Muscle of leg (tissue), 16 donors: ENCODE measurements at places on chromosomes 4 and X. TPM values are rescaled to one million over a fixed set of nuclear protein-coding genes. Genes with fewer than 3 reads are reported as not detected.

- no peaks in the 10 kb centered on the region for H3K36me3 ChIP-seq
- no peaks in the 10 kb centered on the region for H3K27me3 ChIP-seq
- peak; percentile 40 for DNase-seq
Observed at GRCh38 chr4:14096396-14096965, 469.0 kb upstream of the BOD1L1 start.

- H3K4me3 ChIP-seq: no peak overlapping the region
- no peaks in the 10 kb centered on the region for H3K4me1 ChIP-seq
- DNase-seq: no peak
- no peaks in the 10 kb centered on the region for H3K27me3 ChIP-seq
- no peaks in the 10 kb centered on the region for H3K36me3 ChIP-seq
- no peak overlapping the region for H3K27ac ChIP-seq
Observed at GRCh38 chr4:174681723-174682300, 147.2 kb downstream of the GLRA3 start.

ETDB gene
- total RNA-seq: not detected

DNA sequence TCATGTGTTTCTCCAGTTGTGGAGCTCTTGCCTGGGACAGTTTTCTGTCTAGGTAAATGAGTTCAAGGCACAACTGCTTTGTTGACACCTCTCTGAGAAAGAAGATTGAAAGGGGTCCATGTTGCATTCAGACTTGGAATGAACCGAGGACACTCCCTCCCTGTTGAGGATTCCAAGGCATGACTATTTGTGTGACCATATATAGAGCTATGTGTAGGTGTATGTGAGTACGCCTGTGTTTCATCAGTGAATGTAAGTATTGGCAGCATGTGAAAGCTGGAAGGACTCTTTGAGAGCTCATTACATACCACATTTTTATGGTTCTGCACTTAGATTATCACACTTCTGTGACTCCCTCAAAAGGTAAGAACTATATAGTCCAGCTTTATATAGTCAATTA is 3.4 kb downstream of the HEPH start:
- no peak for DNase-seq
- no peaks in the 10 kb centered on the region for H3K36me3 ChIP-seq
- no peak overlapping the region for H3K27ac ChIP-seq
- H3K27me3 ChIP-seq: no peaks in the 10 kb centered on the region

DNA sequence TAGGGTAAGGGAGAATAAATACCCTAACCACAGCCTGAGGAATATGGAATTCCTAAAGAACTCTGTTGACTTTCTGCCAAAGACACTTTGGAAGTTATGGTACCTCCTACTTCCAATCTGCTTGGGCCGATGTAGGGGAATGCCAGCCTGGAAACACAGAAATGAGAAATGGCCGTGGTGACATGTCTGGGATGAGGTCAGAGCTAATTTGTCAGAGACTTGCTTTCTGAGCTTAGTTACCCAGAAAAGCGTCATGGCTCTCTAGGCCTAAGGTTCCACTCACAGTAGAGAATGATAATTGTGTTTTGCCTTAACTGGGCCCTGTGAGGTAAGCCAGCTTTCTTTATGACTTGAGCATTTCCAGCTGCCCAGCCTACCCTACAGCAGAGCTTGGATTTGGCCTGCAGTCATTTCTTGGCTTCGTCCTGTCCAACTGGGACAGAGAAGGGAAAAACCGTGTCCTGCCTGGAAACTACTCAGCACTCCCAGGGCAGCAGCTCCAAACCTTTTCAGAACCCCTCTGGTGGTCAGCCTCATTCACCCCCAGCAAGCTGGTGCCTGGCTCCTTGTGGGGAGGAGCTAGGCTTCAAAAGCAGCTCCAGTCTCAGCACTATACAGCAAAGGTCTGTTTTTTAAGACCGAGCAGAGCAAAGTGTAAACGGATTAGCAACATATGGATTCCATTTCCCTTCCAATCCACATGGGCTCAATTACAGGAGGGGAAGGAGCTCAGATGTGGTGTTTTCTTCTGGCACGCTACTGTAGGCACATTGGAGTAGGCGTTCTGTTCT is 92.3 kb downstream of the RLIM start:
- H3K4me1 ChIP-seq: peaks cover 19% of the 10 kb centered on the region
- DNase-seq: peak; percentile 87
- H3K4me3 ChIP-seq: no peak overlapping the region
- H3K27ac ChIP-seq: peak overlapping the region; percentile 70
- H3K36me3 ChIP-seq: no peaks in the 10 kb centered on the region
- peaks cover 17% of the 10 kb centered on the region for H3K27me3 ChIP-seq

DNA sequence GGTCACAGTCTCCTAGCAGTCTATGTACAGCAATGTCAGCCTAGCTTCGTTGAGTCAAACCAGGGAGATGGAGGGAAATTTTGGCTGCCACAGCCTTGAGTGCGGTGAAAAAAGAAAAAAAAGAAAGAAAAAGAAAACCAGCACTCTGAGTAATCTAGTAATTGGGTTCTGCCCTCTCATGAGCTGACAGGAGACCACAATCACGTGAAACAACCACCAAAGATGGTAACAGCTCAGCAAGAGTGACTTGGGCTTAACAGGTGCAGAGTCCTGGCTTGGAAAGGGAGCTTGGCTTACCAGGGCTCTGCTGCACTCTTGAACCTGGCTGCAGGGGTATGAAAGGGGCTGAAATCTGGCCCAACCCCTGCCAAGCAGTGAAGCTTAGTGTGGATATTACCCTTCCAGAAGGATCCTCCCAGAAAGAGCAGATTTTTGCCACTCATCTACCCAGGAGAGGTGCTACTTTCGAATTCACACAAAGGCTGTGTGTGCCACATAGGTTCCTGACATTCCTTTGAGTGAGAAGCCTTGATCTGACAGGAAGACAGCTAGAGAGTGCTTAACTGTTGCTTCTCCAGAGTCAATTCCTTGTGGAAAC is 350.3 kb downstream of the PTTG2 start:
- no peaks in the 10 kb centered on the region for H3K27me3 ChIP-seq
- DNase-seq: no peak
- H3K27ac ChIP-seq: peak overlapping the region; percentile 42
- peaks cover 22% of the 10 kb centered on the region for H3K4me1 ChIP-seq
- H3K4me3 ChIP-seq: no peak overlapping the region
- H3K36me3 ChIP-seq: no peaks in the 10 kb centered on the region

AFF2 gene
- 6.1 TPM for total RNA-seq

MAGEA4 gene
- total RNA-seq: not detected

- H3K27ac ChIP-seq: no peak overlapping the region
- H3K27me3 ChIP-seq: no peaks in the 10 kb centered on the region
- no peak overlapping the region for H3K4me3 ChIP-seq
- peaks cover 7% of the 10 kb centered on the region for H3K4me1 ChIP-seq
Observed at GRCh38 chr4:13355111-13355880, 128.8 kb downstream of the RAB28 start.

DNA sequence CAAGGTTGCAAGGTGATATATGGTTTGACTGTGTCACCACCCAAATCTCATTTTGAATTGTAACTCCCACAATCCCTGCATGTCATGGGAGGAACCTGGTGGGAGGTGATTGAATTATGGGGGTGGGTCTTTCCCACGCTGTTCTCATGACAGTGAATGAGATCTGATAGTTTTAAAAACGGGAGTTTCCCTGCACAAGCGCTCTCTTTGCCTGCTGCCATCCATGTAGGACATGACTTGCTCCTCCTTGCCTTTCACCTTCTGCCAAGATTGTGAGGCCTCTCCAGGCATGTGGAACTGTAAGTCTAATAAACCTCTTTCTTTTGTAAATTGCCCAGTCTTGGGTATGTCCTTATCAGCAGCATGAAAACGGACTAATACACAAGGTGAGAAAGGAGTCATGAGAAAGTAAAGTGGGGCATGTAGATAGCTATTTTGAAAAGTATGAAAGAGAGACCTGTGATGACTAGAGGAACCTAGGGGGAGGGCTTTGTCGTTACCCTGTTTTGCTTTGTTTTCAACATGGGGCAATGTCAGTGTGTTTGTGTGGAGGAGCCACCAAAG is 6.3 kb downstream of the ZBTB49 start:
- H3K27me3 ChIP-seq: no peaks in the 10 kb centered on the region
- H3K4me1 ChIP-seq: peaks cover under 1% of the 10 kb centered on the region
- no peak overlapping the region for H3K4me3 ChIP-seq
- H3K27ac ChIP-seq: no peak overlapping the region
- DNase-seq: no peak

DNA sequence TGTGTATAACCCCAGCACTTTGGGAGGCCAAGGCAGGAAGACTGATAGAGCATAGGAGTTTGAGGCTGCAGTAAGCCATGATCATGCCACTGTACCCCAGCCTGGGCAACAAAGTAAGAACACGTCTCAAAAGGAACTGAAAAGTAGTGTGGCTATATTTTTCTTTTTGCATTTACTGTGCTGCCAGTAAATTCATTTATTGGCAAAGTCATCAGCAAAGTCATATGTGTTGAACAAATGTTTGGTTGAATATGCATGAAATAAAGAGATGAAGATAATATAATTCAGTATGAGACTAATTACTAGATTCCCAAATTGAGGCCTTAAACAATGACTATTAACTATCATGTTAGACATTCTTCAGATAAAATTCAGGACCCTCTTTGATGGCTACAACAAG is 829.1 kb downstream of the PCDH7 start:
- H3K4me1 ChIP-seq: no peaks in the 10 kb centered on the region
- no peaks in the 10 kb centered on the region for H3K36me3 ChIP-seq
- no peak overlapping the region for H3K4me3 ChIP-seq
- H3K27ac ChIP-seq: peak overlapping the region; percentile 6
- H3K27me3 ChIP-seq: no peaks in the 10 kb centered on the region

PNMA6A gene
- 3.7 TPM for total RNA-seq

DNA sequence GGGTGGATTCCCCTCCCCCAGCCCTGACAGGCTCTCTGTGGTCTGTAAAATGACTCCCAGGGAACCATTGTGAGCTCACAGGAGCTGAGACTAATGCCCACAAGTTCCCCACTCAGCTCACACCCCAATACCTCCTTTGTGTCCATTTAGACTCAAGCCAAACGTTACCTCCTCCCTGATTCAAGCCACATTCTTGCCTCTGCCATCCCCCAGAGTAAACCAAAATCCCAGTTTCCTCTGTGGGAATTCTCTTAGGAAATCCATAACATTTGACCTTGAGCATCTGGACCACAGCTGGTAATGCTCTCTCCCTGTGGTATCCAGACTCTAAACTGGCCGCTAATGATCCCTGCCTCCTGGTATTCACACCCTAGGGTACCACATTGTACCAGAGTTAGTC is 26.3 kb upstream of the KDM5C start:
- DNase-seq: no peak
- H3K4me1 ChIP-seq: no peaks in the 10 kb centered on the region
- H3K27ac ChIP-seq: no peak overlapping the region

- H3K4me3 ChIP-seq: no peak overlapping the region
- H3K4me1 ChIP-seq: peaks cover 2% of the 10 kb centered on the region
- no peak overlapping the region for H3K27ac ChIP-seq
- no peaks in the 10 kb centered on the region for H3K27me3 ChIP-seq
- DNase-seq: no peak
Observed at GRCh38 chr4:19155568-19155967, 1096.1 kb upstream of the SLIT2 start.

GRCh38 chr4:185080545-185080944 is 62.3 kb downstream of the HELT start:
- H3K36me3 ChIP-seq: no peaks in the 10 kb centered on the region
- H3K4me1 ChIP-seq: no peaks in the 10 kb centered on the region
- no peak overlapping the region for H3K27ac ChIP-seq
- H3K4me3 ChIP-seq: no peak overlapping the region

DNA sequence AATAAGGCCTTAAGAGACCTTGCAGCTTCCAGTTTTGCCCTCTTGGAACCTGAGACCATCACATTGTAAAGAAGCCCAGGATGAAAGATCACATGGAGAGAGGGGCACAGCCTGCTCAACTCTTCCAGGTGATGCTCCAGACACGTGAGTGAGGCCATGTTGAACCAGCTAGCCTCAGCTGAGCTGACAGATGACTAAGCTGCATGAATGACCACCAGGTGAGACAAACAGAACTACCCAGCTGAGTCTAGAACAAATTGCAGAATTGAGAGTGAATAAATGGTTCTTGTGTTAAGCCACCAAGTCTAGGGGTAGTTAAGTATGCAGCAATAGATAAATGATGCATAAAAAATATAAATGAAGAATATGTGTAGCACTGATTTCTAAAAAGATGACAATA is 16.8 kb upstream of the GPR82 start:
- H3K4me1 ChIP-seq: no peaks in the 10 kb centered on the region
- no peak for DNase-seq
- no peak overlapping the region for H3K4me3 ChIP-seq
- peaks cover 14% of the 10 kb centered on the region for H3K27me3 ChIP-seq
- no peak overlapping the region for H3K27ac ChIP-seq

GRCh38 chrX:28472926-28473325 is 114.3 kb upstream of the IL1RAPL1 start:
- no peaks in the 10 kb centered on the region for H3K4me1 ChIP-seq
- DNase-seq: no peak
- no peaks in the 10 kb centered on the region for H3K36me3 ChIP-seq

PPEF2 gene
- total RNA-seq: 0.04 TPM

- no peaks in the 10 kb centered on the region for H3K4me1 ChIP-seq
- no peak overlapping the region for H3K4me3 ChIP-seq
- no peaks in the 10 kb centered on the region for H3K27me3 ChIP-seq
- DNase-seq: no peak
Observed at GRCh38 chr4:139824882-139825522, 159.4 kb downstream of the MGST2 start.

- no peak for DNase-seq
- no peaks in the 10 kb centered on the region for H3K27me3 ChIP-seq
- no peaks in the 10 kb centered on the region for H3K4me1 ChIP-seq
- H3K27ac ChIP-seq: no peak overlapping the region
Observed at GRCh38 chrX:33741807-33742206, 390.3 kb downstream of the FAM47A start.

DNA sequence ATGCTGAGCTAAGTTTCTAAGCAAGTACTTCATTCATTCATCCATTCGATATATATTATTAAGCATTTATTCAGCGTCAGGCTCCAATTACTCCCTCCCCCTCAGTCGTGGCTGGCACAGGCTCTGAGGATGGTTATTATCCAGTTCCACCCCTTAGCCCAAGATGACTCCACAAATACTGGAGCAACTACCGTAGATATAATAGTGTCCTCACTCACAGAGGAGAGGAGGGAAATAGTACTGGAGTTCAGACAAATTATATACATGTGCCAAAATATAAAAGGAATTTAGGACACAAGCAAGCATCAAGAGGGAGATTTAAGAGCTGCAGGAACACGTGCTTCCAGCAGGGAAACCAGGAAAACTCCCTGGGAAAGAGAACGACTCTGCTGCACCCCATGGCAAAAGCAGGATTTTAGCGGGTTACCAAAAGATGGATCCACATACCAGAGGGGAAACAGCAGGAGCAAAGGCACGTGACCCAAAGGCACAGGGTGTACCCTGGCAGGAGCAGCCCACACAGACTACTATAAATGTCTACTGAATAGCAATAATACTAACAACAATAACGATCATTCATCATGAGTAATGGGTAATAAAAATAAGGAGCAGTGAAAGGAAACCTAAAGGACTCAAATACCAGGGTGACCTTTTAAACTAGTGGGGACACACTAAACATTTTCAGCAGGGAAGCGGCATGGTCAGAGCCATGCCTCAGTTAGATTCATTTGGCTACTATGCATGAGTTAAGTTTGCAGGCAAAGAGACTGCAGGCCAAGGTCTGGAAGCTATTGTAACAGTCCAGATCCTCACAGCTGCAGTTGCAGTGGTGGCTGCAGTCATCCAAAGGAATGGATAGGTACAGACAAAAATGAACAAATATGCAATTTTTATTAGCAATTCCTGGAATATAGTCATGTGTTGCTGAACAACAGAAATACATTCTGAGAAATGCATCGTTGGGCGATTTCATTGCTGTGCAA is 153.7 kb downstream of the APBB2 start:
- peak overlapping the region; percentile 3 for H3K27ac ChIP-seq
- no peak overlapping the region for H3K4me3 ChIP-seq
- peak; percentile 75 for DNase-seq
- peaks cover 18% of the 10 kb centered on the region for H3K4me1 ChIP-seq
- H3K27me3 ChIP-seq: no peaks in the 10 kb centered on the region
